ENCODE measurements at places on chromosomes 1 and 21. TPM values are rescaled to one million over a fixed set of nuclear protein-coding genes. Genes with fewer than 3 reads are reported as not detected.

PDC gene
- total RNA-seq = not detected

DNA sequence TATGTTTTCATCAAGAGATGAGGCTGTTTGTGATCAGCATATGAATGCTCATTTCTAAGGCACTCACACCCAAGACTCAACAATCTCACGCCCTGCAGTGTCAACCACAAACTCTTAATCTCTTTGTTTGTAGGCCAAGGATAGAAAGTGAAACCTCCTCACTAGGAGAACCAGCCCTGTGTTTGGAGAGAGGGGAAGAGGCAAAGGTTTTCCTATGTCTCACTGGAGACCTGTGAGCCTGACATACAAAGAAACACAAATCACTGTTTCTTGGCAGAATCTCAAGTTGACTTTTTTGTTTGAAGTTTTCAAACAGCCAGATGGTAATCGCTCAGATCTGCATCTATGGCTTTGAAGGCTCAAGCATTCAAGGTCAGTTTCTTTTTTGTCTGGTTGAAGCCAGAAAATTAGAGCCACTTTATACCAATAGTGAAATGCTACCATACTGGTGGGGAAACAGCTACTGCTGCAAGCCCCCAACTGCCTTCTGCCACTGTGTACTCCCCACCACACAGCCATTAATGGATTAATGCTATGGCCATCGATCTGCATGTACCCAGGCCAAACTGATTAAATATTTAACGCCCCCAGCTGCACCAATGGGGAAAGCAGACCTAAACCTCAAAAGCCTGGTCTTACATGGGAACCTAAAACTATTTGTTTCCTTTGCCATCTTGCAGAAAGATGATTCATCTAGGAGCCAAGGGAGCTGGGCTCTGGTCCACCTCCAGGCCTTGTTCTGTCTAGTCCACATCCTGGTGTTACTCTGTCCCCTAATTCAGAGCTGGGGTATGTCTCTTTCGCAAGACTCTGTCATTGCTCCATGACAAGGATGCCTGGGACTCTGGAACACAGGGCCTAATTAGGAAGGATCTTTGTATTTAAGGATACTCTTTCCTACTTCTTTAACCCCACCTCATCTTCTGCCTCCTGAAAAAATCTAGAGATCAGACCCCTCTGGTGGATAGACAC lies 16.3 kb downstream of the PDZK1 start:
- peak overlapping the region; percentile 51 for H3K27ac ChIP-seq
- H3K4me1 ChIP-seq = peaks cover 22% of the 10 kb centered on the region
- no peaks in the 10 kb centered on the region for H3K36me3 ChIP-seq
- H3K27me3 ChIP-seq = no peaks in the 10 kb centered on the region
- peak; percentile 47 for DNase-seq

DNA sequence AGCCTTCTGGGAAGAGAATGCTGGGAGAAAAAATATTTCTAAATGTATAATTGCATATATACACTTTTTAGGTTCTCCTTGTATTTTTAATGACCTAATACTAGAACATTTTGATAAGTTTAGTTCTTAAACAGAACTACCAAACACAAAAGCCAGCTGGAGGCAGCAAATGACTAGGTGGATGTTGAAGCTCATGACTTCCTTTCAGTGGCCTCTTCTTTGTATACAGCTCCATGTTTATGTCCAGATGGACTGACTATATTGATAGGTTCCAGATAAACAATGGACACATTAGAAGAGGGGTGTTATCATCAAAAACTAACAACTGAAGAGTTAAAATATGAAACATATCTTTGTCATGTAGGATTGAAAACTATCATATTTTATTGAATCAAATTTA lies 52.5 kb downstream of the LRRC8D start:
- H3K27me3 ChIP-seq = no peaks in the 10 kb centered on the region
- H3K27ac ChIP-seq = no peak overlapping the region
- DNase-seq = no peak

HES2 gene
- total RNA-seq = 0.21 TPM

GRCh38 chr1:24484199-24484598 lies 18.4 kb upstream of the RCAN3 start:
- no peaks in the 10 kb centered on the region for H3K27me3 ChIP-seq
- H3K4me3 ChIP-seq = no peak overlapping the region
- DNase-seq = no peak
- H3K36me3 ChIP-seq = peaks cover 20% of the 10 kb centered on the region
- peak overlapping the region; percentile 56 for H3K27ac ChIP-seq

GRCh38 chr1:65765631-65766030 lies 27.1 kb upstream of the PDE4B start:
- no peak overlapping the region for H3K27ac ChIP-seq
- H3K27me3 ChIP-seq = peaks cover 3% of the 10 kb centered on the region

GRCh38 chr1:93616996-93617669 lies 64.5 kb downstream of the BCAR3 start:
- no peak for DNase-seq
- peaks cover 18% of the 10 kb centered on the region for H3K27me3 ChIP-seq
- peaks cover 6% of the 10 kb centered on the region for H3K36me3 ChIP-seq
- no peak overlapping the region for H3K27ac ChIP-seq
- no peak overlapping the region for H3K4me3 ChIP-seq

IL22RA1 gene
- total RNA-seq = not detected

- DNase-seq = no peak
- no peaks in the 10 kb centered on the region for H3K36me3 ChIP-seq
- H3K27me3 ChIP-seq = no peaks in the 10 kb centered on the region
- no peak overlapping the region for H3K4me3 ChIP-seq
- H3K4me1 ChIP-seq = no peaks in the 10 kb centered on the region
Measured at GRCh38 chr1:53498555-53499131, 39.4 kb downstream of the DMRTB1 start.

DNA sequence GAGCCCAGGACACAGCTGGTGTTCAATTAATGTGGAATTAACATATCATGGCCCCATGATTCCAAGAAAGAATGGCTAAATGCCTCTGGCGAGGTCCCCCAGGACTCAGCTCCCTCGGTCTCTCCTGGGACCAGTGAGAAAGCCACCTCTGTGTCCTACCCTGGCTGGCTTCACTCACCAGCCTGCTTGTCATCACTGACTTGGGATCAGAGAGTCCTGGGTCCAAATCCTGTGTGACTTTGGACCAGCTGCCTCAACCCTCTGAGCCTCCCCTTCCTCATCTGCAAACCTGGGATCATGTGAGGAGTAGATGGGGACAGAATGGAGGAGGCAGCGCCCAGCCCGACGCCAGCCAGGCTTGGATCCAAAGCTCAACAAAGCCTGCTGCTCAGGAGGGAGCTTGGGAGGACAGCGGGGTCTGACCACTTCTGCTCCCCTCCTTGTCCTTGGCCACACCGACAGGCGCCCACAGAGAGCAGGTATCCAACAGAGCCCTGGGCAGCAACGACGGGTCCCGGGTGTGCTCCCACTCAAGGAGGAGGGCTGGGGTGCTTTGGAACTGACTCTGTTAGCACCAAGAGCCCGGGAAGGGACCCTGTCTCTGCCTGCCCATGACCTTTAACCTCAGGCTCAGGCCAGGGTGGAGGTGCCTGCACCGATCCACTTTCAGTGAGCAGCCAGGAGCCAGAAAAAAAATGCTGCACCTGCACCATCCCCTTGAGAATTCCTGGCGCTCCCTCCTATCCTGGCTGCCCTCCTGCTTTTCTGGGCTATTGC lies 3.2 kb downstream of the SH2D5 start:
- peaks cover 37% of the 10 kb centered on the region for H3K27me3 ChIP-seq
- no peak overlapping the region for H3K4me3 ChIP-seq
- no peak for DNase-seq

GRCh38 chr1:177753655-177754054 lies 216.2 kb downstream of the SEC16B start:
- H3K27me3 ChIP-seq = no peaks in the 10 kb centered on the region
- no peak for DNase-seq
- no peaks in the 10 kb centered on the region for H3K4me1 ChIP-seq
- H3K36me3 ChIP-seq = no peaks in the 10 kb centered on the region
- H3K4me3 ChIP-seq = no peak overlapping the region

- DNase-seq = no peak
- H3K27ac ChIP-seq = no peak overlapping the region
- no peaks in the 10 kb centered on the region for H3K4me1 ChIP-seq
Measured at GRCh38 chr1:94866164-94866807, 46.1 kb downstream of the SLC44A3 start.

- H3K27me3 ChIP-seq = peaks cover 33% of the 10 kb centered on the region
- H3K36me3 ChIP-seq = no peaks in the 10 kb centered on the region
- no peak for DNase-seq
- peaks cover 3% of the 10 kb centered on the region for H3K4me1 ChIP-seq
- no peak overlapping the region for H3K4me3 ChIP-seq
- no peak overlapping the region for H3K27ac ChIP-seq
Measured at GRCh38 chr1:181469829-181470228, 13.5 kb upstream of the CACNA1E start.

PLA2G2D gene
- total RNA-seq = not detected

GNB1 gene
- 471 TPM for total RNA-seq

DNA sequence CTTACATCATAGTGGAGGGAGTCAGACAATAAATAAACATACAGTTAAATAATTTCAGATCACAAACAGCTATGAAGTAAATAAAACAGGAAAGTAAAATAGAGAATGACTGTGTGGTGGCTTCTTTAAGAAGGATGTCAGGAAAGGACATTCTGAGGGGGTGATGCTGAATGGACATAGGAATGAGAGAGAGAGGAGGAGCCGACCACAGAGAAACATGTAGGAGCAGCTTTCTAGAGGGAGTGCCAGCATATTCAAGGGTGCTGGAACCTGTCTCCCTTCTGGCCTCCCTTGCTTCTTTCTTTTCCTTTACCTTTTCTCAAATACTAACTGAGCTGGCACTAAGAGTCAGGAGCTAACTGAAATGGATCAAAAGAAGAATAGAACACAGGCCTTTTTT lies 20.5 kb upstream of the BCL10 start:
- H3K4me3 ChIP-seq = no peak overlapping the region
- H3K27me3 ChIP-seq = peaks cover 63% of the 10 kb centered on the region
- peaks cover 24% of the 10 kb centered on the region for H3K4me1 ChIP-seq
- H3K36me3 ChIP-seq = no peaks in the 10 kb centered on the region
- H3K27ac ChIP-seq = no peak overlapping the region

GRCh38 chr1:202282596-202283283 lies 59.0 kb downstream of the UBE2T start:
- peaks cover 5% of the 10 kb centered on the region for H3K4me1 ChIP-seq
- H3K4me3 ChIP-seq = no peak overlapping the region
- peaks cover 25% of the 10 kb centered on the region for H3K27me3 ChIP-seq

NBPF12 gene
- total RNA-seq = 12.9 TPM

TMEM269 gene
- 0.16 TPM for total RNA-seq

LEMD1 gene
- total RNA-seq = not detected

DNA sequence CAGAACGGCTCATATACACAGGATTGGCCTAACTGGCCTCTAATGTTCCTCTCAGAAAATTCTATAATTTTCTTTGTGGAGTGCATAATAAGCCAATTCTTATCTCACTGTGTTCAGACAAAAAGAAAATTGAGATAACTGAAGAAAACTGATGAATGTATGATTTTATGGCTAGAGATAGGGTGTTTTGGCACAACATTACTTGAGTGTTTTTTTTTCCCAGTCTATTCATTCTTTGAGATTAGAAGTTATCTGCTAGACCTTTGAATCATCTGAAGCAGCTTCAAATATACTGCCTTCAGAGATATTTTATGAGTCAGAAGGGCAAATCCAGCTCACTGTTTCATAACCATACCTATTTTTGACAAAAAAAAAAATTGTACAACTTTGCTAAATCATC lies 85.6 kb downstream of the VAV3 start:
- DNase-seq = no peak
- peaks cover 2% of the 10 kb centered on the region for H3K27me3 ChIP-seq
- no peak overlapping the region for H3K27ac ChIP-seq
- H3K4me1 ChIP-seq = peaks cover 4% of the 10 kb centered on the region
- H3K36me3 ChIP-seq = peaks cover 14% of the 10 kb centered on the region

AQP10 gene
- not detected for total RNA-seq

CFAP45 gene
- total RNA-seq = 2.3 TPM

GRCh38 chr1:180213401-180214170 lies 16.5 kb upstream of the LHX4 start:
- H3K4me1 ChIP-seq = peaks cover 10% of the 10 kb centered on the region
- no peak overlapping the region for H3K27ac ChIP-seq
- no peaks in the 10 kb centered on the region for H3K36me3 ChIP-seq
- DNase-seq = peak; percentile 50
- peaks cover 11% of the 10 kb centered on the region for H3K27me3 ChIP-seq

- H3K36me3 ChIP-seq = no peaks in the 10 kb centered on the region
- peaks cover 68% of the 10 kb centered on the region for H3K27me3 ChIP-seq
- no peak overlapping the region for H3K27ac ChIP-seq
- H3K4me1 ChIP-seq = peaks cover 28% of the 10 kb centered on the region
Measured at GRCh38 chr1:214261206-214262123, 19.5 kb upstream of the SMYD2 start.

ARHGAP30 gene
- 170 TPM for total RNA-seq

- H3K4me3 ChIP-seq = no peak overlapping the region
- no peak for DNase-seq
- no peaks in the 10 kb centered on the region for H3K4me1 ChIP-seq
Measured at GRCh38 chr1:17123196-17124045, 4.2 kb upstream of the PADI2 start.

Data from activated T-helper 2 cell treated with anti-CD3 and anti-CD28 coated beads, Interferon-gamma antibody, Interleukin-2, Interleukin-4, amounts not matched to agents 10 μg/mL and 5 μg/mL and 100 μg/mL, durations not matched to agents 14 hours and 24 hours and 36 hours (primary cell).